Activated CD4-positive, CD25-positive, alpha-beta regulatory T cell treated with anti-CD3 and anti-CD28 coated beads, Interleukin-2, amount 50 U/mL, for 72 hours (primary cell): ENCODE measurements at places on chromosomes 5 and 9.

DNA sequence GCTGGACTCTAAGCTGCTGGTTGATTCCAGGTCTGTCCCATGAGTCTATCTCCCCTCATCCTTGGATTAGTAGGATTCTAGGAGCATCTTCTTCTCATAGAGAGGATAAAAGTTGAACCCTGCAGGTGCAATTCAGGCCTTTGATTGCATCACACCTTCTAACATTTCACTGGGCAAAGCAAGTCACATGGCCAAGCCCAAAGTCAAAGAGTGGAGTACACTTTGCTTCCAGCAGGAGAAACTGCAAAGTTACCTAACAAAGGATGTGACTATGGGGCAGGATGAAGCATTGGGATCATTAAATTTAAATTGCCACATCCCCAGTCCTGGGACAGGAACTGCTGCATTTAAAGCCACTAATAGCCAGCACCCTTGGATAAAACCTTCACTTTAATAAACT lies 51.0 kb upstream of the EGFLAM start:
- DNase-seq, result no peak

DNA sequence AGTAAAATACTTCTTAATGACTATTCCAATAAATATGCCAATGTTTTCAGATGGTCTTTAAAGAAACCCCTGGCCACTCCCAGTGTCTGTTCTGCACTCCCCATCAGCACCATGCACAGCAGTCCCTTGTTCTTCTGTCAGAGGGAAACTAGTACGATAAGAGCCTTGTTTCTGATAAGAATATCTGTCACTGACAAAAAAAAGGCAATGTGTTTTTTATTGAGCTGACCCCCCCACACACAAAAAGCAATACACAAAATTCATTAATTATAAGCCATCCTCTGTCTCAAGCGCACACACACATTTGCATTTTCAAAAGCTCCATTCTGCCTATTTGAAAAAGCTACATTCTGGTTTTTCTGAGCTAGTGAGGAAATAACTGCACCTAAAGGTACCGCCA lies 119.1 kb downstream of the ENC1 start:
- no peak for DNase-seq

DNA sequence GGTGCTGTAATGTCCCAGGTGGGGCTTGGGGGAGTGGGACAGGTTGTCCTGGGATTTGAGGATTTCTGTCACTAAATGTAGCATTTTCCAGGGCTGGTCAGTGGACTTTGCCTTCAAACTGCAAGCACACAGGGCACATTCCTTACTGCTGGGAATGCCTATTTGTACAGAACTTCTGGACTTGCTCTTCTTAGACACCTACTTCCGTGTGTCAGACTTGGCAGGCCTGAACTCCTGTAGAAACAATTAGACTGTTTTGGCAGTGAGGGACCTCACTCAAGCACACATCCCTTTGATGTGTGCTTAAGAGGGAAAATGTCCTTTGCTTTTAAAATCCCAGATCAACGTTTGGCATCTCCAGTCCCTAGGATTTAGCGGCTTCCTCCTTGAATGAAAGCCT lies 192.2 kb downstream of the PAPPA start:
- no peak for DNase-seq

- DNase-seq, result no peak
Measured at GRCh38 chr5:30401479-30402058, 791.9 kb upstream of the CDH6 start.

GRCh38 chr5:80072103-80073073 lies 37.2 kb downstream of the THBS4 start:
- no peak for DNase-seq

DNA sequence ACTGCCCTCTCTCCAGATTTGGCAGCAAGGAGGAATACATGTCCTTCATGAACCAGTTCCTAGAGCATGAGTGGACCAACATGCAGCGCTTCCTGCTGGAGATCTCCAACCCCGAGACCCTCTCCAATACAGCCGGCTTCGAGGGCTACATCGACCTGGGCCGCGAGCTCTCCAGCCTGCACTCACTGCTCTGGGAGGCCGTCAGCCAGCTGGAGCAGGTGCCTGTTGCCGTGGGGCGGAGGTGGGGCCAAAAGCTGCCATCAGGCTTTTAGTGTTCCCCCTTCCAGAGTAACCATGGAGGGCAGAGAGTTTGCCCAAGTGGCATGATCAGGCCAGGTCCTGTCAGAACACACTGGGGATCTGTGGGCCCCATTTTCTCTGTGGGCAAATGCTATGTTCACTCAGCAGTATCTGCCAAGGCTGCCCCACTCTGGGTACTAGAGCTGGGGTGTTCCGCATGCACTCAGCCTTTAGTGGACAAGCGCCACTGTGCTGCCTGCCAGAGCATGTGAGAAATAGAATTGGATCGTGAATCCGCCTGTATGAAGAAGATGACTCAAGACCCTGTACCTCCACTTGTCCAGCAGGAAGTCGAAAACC lies 117.1 kb downstream of the DAB2IP start:
- no peak for DNase-seq

GRCh38 chr9:121651295-121652020 lies at the start of gene DAB2IP:
Gene DAB2IP (plus strand): TSS chr9:121651634. CDS start chr9:121651776, 142 bp downstream.
- DNase-seq, result no peak

- DNase-seq, result no peak
Measured at GRCh38 chr9:134475011-134475790, 148.9 kb downstream of the RXRA start.

GRCh38 chr5:177371120-177372033 lies 12.9 kb upstream of the SLC34A1 start:
- DNase-seq, result no peak

DNA sequence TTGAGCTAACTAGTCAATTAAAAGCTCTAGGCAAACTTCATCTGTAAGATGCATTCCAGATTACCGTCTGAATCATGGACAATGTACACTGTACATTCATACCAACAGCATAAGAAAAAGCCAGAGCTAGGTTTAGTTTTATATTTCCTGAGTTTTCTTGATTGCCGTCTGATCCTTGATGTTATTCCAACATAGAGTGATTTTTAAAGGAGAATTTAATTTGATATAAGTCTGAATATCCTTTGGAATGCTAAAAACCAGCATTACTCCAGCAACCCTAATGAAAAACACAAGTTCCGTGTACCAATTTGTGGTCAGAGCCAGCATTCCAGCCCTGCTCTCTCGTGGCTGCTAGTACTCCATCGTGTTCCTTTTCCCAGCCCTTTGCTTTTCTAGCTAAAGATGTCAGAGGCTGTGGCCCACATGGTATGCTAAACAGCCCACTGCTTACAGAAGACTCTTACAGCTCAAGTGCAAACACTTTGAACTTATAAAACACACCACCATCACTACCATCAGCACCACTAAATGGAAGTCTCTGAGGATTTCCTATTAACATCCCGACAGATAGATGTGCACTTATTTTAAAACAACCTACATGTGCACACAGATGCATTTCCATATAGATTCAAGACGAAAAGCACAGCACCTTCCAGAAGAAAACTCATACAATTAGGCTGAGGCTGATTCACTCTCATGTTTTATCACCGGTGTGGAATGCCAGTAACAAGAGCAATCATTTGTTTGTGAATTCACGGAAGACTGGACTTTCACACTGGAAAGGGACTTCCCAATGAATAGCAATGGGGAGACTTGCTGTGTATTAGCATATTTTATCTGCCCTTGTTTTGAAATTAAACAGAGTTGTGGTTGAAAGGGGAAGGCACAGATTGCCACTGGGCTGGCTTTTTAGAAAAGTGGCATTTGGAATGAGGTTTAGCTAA lies 246.9 kb upstream of the GAS1 start:
- no peak for DNase-seq

DNA sequence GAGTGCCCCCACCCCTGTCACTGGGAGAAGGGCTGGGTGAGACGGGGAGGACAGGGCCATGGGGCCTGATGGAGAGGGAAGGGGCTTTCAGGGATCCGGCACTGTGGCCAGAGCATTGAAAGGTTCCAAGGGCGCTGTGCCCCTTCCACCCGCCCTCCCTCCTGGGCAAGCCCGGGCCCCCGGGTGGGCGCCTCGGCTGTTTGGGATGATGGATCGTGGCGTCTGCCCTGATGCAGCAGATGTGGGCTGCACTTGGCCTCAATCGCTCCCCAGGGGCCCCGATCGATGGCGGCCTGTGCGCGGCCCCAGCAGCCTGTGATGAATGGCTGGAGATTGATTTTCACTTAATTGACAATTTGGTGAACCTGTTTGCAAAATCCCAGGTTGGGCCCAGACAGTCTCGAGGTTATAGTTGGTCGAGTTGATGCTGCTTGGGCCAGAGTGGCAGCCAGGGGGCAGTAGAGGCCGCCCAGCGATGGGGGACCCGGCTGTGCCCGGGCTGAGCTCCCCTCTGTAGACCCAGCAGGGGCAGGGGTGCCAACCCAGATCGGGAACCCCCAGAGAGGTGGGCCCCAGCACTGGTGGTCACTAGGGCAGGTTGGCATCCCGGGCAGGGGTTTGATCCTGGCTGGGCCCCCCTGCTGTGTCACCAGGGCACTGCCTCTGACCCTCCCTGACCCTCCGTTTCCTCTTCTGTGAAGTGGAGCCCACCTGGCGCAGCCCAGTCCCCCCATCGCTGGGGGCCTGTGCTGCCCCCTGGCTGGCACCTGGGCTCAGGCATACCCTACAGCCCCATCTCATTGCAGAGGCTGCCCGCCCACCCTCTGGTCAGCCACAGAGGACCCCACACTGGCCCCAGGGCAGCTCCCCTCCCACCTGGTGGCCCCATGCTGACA lies 34.7 kb downstream of the LHX3 start:
- peak; percentile 64 for DNase-seq

DNA sequence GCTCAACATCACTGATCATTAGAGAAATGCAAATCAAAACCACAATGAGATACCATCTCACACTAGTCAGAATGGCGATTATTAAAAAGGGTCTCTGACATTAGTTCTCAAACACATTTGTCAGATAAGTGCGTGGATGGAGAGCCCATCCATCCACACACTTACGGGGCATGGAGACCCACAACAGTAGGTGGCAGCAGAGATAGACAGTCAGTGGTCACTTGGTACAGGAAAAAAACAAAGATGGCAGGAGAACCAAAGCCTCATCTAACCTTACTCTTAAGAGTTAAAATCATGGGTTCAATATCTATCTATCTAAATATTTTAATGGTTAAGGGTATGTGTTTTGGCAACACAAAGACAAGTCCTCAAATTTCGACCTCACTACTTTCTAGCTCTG lies 1378.7 kb upstream of the C9orf72 start:
- DNase-seq, result no peak

- no peak for DNase-seq
Measured at GRCh38 chr9:129204840-129205239, 26.8 kb upstream of the IER5L start.

- no peak for DNase-seq
Measured at GRCh38 chr5:110768138-110768860, 29.5 kb downstream of the SLC25A46 start.

DNA sequence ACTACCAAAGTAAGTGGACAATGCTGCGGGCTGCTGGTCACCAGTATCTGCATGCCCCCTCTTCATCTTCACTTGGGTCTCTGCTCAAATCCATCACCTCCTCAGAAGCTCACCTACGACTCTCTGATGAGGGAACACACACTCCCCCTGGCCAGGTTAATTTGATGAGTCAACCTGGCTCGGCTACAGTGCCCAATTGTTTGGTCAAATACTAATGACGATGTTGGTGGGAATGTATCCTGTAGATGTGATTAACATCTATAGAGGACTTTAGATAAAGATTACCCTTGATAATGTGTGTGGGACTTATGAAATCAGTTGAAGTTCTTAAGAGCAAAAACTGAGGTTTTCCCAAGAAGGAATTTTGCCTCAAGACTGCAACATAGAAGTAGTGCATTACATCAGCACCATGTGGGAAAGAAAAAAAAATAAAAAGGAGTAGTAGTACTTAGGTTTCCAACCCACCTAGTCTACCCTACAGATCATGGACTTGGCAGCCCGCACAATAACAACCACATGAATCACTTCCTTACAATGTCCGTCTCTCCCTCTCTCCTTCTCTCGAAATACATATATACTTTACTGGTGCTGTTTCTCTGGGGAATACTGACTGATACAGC lies 467.3 kb downstream of the DNAH5 start:
- no peak for DNase-seq

GRCh38 chr9:36158122-36158521 lies 11.1 kb upstream of the CCIN start:
- DNase-seq, result no peak

DNA sequence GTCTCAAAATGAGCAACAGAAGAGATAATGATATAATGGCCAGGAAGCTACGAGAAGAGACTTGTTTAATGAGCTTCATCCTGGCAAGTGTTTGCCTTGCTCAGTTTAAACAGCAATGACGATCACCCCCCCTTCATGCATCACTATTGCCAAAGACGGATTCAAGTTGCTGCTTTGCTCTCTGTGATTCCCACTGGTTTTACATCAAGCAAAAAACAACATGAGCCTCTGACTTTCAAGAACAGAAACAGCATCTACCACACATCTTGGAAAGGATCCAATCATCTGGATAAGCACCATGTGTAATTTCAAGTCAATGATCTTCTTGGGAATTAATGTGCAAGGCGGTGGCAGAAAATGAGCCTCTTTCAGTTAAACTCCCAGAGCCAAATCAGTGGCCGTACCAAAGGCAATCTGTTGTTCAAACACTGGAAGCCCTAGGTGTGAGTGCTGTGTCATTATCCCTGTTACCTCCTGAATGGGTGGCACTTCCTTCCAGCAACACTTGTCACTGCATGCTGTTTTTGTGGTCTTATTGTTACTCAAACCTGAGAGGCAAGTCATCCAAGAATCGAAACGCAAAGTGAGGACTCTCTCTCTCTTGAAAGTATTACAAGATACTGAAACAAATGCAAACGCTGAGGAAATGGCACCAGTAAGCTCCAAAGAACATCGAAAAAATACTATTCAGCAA lies 72.8 kb downstream of the MED27 start:
- no peak for DNase-seq

GRCh38 chr5:124725040-124725434 lies 21.4 kb downstream of the ZNF608 start:
- DNase-seq, result no peak

GRCh38 chr5:56712895-56713591 lies 102.3 kb upstream of the MAP3K1 start:
- no peak for DNase-seq

- DNase-seq, result no peak
Measured at GRCh38 chr9:137496601-137497375, 37.7 kb upstream of the NSMF start.

DNA sequence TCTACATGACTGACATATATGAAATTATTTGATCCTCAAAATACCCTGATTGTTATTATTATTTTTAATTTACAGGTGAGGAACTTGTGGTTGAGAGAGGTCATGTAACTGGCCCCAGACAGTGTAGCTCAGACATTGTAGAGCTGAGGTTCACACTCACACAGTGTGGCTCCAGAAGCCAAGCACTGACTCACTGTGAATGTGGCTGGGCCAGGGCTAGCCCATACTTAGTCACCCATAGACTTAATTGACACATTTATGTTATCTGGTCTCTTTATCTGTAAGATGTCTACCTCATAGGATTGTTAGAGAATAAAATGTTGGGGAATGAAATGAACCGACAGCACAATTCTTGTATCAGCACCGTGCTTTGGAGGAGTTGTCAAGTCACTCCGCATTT lies 24.9 kb upstream of the CCDC112 start:
- DNase-seq, result no peak
